ENCODE measurements at places on chromosomes 4 and X.

GRCh38 chr4:111020476-111020875 lies 397.6 kb upstream of the PITX2 start:
- no peak for DNase-seq

GRCh38 chr4:59818656-59819055 lies 1381.5 kb upstream of the ADGRL3 start:
- DNase-seq: no peak

- DNase-seq: no peak
Measured at GRCh38 chr4:173269280-173269679, 64.9 kb downstream of the HMGB2 start.

DNA sequence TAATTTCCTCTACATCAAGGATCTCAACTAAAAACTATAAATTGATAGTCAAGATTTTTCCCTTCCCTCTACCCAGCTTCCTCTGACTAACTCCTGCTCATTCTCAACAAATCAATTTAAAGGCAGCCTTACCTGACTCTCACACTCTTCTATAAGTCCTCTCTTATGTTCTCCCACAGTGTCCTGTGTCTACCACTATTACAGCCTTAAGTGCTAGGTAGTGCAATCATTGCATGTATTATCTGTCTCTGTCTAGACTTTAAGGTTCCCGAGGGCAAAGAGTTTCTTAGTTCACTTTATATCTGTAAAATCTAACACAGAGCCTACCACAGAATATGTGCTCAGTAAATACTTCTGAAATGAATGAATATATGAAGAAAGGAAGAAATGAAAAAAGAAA lies 123.7 kb downstream of the BTC start:
- DNase-seq: no peak

- DNase-seq: no peak
Measured at GRCh38 chr4:26458157-26458561, 32.1 kb downstream of the CCKAR start.

DNA sequence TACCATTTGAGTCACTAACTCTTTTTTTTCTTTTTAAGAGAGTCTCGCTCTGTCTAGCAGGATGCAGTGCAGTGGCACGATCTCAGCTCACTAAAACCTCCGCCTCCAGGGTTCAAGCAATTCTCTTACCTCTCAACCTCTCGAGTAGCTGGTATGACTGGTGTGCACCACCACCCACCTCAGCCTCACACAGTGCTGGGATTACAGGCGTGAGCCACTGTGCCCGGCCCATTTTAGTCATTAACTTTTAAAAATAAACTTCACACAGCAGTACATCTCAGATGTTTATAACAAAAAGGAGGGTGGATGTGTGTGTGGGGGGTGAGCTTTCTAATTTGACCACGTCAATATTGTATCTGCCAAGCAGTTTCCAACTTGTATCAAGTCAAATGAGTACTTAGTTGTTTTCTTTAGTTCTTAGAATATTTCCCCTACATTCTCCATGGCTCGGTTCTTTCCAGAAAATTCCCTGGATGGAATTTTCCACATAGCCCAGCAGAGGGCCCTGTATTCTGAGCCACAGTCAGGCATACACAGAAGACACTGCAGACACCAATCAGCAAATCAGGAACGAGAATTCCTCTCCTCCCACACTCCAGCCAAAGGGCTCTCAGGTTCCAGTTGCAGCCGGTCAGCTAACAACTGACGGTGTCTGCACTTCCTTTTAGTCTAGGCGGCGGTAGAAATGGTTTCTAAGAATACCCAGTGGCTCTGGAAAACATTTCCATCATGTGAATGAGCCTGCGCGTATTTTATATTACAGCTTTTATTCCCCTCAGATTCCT lies 20.1 kb upstream of the ARAF start:
- no peak for DNase-seq

GRCh38 chr4:10656988-10657387 lies 27.6 kb downstream of the CLNK start:
- no peak for DNase-seq

GRCh38 chr4:95124906-95125504 lies 367.2 kb downstream of the BMPR1B start:
- DNase-seq: no peak

GRCh38 chrX:31420302-31420701 lies 348.5 kb upstream of the FTHL17 start:
- DNase-seq: no peak

GRCh38 chr4:158617956-158618355 lies 53.7 kb downstream of the C4orf46 start:
- DNase-seq: no peak

DNA sequence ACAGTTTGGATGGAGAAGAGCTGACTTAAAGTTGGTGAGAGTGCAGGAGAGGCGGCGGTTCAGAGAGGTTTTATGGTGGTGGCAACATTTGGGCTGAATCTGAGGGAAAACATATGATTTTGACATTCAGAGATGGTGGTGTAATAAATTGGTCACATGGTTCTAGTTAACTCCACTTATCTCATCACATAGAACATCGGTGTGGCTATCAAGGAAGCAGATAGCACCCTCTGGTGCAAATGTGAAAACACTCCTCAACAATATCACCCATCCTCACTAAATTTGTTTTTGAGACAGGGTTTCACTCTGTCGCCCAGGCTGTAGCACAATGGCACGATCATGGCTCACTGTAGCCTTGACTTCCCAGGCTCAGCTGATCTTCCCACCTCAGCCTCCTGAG lies 28.8 kb downstream of the SUPT20HL2 start:
- no peak for DNase-seq

GRCh38 chr4:2267841-2268240 lies 5.9 kb upstream of the MXD4 start:
- DNase-seq: no peak

GRCh38 chrX:20230406-20230805 lies 36.3 kb downstream of the RPS6KA3 start:
- DNase-seq: no peak

GRCh38 chr4:10090467-10091250 lies 25.9 kb downstream of the WDR1 start:
- DNase-seq: no peak

GRCh38 chr4:113837397-113837796 lies 75.9 kb upstream of the CAMK2D start:
- DNase-seq: no peak

GRCh38 chrX:103407776-103408175 lies 31.4 kb downstream of the BEX3 start:
- no peak for DNase-seq

- DNase-seq: no peak
Measured at GRCh38 chr4:69214716-69215115, at the start of gene UGT2B11. TSS of gene UGT2B11 (minus strand) at chr4:69214748. CDS start at chr4:69214722, 26 bp downstream.

GRCh38 chr4:114193624-114194399 lies 214.4 kb upstream of the ARSJ start:
- no peak for DNase-seq

DNA sequence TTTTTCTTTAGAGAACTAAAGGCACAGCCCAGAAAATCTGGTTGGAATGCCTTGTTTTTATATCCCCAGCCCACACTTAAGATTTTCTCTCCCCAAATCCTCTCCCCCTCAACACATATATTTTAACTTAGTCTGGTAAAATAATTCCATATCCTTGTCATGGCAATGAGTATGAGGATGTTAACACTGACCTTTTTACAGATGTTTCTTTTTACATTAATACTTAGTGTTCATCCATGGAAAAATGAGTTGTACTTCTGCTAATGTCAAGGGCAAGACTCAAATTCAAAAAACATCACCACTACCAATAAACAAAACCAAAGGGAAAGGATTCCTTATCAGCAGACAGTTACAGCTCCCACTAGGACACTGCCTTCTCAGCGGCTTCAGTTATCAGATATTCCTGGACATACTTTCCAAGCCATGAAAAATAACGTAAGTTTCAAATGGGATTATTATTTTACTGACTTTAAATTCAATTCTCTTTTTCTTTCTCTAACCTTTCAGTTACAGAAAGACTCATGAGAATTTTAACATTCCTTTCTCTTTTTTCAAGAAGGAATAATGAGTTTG lies 83.3 kb downstream of the RASL11B start:
- DNase-seq: no peak

- no peak for DNase-seq
Measured at GRCh38 chrX:53992589-53992988, 51.7 kb downstream of the PHF8 start.

GRCh38 chr4:186146458-186146857 lies 42.0 kb downstream of the FAM149A start:
- DNase-seq: no peak

DNA sequence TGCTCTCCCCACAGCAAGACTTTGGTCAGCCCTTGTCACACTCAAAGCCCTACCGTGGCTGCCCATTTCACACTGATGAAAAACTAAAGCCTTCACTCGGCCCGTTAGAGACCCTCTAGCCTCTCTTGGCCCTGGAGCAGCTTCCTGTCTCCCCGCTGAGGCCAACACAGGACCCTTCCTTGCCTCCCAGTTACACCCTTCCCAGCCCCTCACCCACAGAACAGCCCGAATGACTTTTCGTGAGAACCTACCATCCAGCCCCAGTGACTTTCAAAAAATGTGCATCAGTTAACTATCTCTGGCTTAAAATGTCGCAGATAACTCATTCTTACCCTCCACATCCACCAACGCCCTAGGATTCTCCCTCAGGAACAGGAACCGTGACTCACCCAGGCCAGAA lies 756 bp upstream of the TAF9B start:
- DNase-seq: no peak

DNA sequence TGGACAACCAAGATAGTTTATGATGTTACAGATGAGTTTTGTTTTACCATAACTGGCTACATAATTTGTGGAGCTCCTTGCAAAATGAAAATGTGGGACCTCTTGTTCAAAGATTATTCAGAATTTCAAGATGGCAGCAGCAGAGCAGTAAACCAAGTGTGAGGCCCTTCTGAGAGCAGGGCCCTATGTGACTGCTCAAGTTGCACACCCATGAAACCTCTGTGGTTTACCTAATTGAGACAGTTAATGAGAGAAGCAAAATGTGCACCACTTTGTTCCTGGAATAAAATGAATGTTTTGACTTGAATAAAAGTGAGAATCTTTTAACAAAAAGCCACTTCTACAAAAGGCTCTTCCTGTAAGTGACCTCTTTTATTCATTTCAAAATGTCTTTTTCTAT lies 519.2 kb downstream of the RPA4 start:
- DNase-seq: peak; percentile 12

DNA sequence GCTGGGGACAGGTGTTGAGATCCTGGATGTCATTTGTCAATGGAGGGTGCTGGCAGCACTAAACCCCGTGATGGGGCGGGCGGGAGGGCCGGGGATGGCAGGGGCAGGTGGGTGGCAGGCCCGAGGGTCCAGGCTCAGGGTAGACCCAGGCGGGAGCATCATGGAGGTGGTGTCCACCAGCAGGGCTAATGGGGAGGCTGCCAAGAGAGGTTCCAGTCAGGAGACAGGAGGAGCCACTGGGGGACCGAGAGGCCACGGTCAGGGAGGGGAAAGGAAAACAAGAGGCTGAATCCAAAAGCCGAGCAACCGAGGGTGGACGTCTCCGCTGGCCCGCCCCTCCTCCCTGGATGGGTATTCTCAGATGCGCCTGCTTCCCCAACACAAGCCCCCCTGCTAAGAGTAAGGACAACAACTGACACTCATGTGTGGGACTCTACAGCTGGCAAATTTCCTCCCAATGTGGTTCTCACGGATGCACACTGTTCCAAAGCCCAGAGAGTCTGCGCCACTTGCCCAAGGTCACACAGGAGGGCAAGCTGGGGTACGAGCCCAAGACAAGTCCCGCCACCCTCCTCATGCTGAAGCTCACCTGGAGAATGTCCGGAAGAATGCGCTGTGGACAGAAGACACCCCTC lies 132.0 kb downstream of the CPZ start:
- no peak for DNase-seq

All from stimulated activated CD4-positive, alpha-beta T cell treated with anti-CD3 and anti-CD28 coated beads, Interleukin-1b, Interleukin-23, amount 100 ng/mL, for 48 hours (primary cell).